Naive B cell (primary cell): ENCODE measurements at places on chromosomes 6 and 20.

DNA sequence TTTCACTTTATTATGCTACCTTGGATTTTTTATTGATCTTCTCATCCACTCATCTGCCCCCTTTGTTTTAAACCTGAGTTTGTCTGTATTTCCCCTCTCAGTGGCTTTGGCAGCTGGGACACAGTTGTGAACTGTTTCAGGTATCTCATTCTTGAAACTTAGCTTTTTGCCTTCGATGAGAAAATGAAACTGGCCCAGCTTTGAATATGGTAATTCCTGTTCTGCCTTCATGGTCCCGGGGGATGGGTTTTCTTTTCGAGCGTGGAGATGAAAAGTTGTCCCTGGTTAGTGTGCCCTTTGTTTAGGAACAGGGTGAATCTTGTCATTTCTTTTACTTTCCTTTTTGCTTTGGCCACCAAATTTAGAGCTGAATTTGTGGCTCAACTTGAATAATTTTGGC is 25.6 kb downstream of the DHX35 start:
- H3K27me3 ChIP-seq = no peaks in the 10 kb centered on the region
- peak overlapping the region; percentile 92 for H3K27ac ChIP-seq
- H3K4me3 ChIP-seq = peak overlapping the region; percentile 42
- no peaks in the 10 kb centered on the region for H3K36me3 ChIP-seq

DNA sequence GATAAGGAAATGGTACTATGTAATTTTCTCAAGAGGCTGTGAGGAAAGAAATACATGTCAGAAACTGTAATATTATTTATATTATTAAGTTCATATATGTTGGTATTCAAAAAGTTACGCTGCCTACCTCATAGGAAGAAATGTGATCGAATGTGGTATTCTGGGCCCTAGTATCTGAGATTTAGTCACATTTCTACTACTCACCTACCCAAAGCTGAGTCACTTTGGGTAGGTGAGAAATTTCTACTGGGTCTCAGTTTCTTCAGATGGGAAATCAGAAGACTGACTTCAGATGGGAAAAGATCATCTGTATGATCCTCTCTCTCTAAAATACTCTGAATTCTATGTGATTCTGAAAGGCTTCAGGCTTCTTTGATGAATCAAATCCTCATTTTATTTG is 411.0 kb downstream of the SYNE1 start:
- H3K4me1 ChIP-seq = no peaks in the 10 kb centered on the region
- no peak overlapping the region for H3K4me3 ChIP-seq
- DNase-seq = no peak
- H3K27ac ChIP-seq = no peak overlapping the region

DNA sequence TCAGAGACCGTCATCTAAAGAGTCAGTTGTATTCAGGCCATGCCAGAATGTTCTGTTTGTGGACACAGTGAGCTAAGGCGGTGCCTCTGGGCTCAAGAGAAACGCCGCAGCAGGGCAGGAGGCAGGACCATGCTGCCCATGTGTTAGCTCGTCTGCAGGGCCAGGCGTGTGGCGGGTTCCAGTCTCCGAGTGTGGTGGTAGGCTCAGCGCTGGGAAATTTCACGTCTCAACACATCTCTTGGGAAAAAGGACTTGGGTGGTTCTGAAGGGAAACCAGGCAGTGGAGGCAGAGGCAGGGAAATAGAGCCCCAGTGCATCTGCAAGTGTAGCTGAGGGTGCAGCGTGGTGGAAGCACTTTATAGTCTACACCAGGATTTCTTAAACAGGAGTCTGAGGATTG is 56.9 kb upstream of the TAGAP start:
- H3K4me1 ChIP-seq = peaks cover 96% of the 10 kb centered on the region
- peak overlapping the region; percentile 82 for H3K27ac ChIP-seq
- no peak for DNase-seq
- no peaks in the 10 kb centered on the region for H3K36me3 ChIP-seq
- no peaks in the 10 kb centered on the region for H3K27me3 ChIP-seq

DNA sequence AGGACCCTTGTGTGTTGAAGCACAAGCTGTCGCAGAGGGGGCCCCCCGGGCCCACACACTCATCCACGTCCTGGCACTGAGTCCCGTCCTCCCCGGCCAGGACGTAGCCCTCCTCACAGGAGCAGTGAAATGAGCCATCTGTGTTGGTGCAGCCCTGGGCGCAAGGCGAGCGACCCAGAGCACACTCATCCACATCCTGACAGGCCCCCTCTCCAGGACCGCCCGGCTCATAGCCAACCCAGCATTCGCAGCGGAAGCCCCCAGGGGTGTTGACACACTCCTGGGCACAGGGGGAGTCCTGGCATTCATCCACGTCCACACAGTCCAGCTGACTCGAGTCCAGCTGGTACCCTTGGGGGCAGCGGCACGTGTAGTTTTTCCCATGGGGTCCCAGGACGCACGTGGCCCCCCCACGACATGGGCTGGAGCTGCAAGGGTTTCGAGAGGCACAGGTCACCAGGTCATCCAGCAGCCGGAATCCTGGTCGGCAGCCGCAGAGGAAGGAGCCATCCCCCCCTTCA is 1.2 kb downstream of the CD93 start:
- no peaks in the 10 kb centered on the region for H3K36me3 ChIP-seq
- H3K27me3 ChIP-seq = peaks cover 16% of the 10 kb centered on the region
- H3K27ac ChIP-seq = no peak overlapping the region
- no peak overlapping the region for H3K4me3 ChIP-seq
- peaks cover 18% of the 10 kb centered on the region for H3K4me1 ChIP-seq

DNA sequence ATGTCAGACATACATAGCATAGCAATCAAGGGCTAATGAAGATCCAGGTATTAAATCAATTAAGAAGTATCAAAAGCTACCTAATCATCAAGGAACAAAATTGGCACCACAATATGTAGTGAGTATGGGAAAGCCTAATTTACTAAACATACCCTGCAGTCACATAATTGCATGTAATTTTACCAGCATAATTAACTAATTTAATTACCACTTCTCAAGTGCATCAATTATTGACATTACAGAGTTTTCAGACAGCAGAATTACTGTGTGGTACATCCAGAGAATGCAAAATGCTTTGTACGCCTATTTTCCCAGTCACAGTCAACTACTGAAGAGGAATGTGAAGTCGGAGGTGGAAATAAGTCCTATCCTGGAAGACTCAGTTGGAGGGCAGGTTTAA is 279.0 kb upstream of the ID4 start:
- H3K36me3 ChIP-seq = no peaks in the 10 kb centered on the region
- no peak overlapping the region for H3K4me3 ChIP-seq
- no peaks in the 10 kb centered on the region for H3K27me3 ChIP-seq
- DNase-seq = no peak
- no peak overlapping the region for H3K27ac ChIP-seq
